NCI-H1417 (cell line): ENCODE measurements at places on chromosomes 16 and 17.
A peak's percentile ranks its signal among the peaks of the same experiment; 100 is the strongest.

DNA sequence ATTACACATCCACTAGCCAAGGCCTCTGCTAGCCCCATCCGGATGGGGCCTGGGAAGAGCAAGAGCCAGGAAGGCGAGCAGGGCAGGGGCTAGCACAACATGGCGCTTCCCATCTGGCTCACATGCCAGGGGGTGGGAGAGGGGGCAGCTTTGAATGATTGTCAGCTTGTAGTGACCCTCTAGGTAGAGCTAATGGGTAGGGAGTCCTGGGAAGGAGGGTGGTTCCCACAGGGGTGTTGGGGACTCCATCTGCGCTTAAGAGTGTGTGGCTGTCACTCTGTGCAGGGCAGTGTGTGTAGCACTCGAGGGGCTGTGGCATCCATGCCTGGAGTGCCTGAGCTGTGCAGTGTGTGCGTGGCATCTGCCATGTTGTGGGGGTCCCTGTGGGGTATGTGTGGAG lies 24.5 kb downstream of the ARHGAP23 start:
- DNase-seq, result no peak

- no peak for DNase-seq
Measured at GRCh38 chr16:87541872-87542234, 49.0 kb upstream of the ZCCHC14 start.

DNA sequence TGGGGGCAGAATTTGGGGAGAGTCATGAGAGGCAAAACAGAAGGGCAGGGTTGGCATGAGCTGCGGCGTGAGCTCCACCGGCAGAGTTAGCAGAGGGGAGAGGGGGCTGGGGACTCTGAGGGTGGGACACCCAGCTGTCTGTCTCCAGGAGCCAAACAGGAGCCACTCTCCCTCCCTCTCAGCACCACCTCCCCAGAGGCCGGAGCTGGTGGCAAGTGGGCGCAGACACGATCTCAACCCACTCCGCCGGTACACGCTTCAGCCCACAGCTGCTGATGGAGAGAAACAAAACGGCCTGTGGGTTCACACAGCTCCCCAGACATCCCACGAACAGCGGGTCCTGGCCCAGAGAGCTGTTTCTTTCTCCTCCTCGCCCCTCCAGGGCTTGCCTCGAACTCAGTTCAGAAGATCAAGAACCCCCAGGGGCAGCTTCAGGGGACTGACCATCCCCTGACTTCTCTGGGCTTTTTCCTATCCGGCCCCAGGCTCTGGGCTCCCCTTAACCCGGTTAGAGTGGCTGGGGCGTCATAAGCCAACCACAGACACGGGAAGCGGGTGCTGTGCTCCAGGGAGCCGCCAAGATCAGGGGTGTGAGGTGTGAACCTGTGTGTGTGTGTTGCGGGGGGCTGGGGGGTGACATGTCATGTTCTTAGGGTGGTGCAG lies 7.6 kb downstream of the RHBDF2 start:
- no peak for DNase-seq

DNA sequence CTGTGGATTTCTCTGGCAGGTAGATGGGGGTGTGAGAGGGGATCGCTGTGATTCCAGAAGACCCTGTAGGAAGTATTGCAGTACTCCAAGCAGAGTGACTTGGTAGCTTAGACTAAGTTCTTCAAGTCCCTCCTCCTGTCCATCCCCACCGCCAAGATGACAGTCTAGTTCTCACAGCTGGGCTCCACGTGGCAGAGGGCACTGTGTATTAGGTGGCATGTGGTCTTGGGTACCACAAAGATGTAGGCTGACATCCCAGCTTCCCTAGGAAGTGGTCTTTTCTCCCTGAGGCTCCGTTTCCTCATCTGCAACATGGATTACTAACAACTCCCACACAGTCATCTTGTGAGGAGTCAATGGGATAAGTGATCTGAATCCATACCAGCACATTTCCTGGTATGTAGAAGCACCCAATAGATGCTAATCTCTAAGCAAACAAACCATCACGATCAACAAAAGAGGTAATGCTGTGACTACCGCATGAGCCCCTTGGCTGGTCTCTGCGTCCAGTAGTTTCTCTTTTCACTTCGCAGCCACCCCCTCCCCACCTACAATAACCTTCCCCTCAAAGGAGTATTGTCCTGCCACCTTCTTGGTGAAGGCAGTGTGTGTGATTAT lies 349.1 kb upstream of the EEF2KMT start:
- DNase-seq, result no peak

DNA sequence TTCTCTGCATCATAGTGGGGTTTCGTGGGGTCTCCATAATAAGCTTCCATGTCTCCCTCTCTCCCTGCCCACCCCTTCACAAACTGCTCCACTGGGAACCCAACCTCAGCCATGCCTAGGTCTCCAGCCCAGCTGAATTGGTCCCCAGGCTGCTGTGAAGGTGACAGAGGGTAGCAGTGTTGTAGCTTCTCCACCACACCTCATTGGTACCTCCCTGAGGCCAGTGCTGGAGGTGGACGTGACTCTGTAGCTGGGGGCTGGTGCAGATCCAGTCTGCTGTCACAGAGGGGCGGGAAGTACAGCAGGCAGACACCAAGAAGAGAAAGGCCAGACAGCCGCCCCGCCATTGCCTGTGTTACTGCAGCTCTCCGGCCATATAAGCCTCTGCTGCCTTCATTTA lies 82.1 kb downstream of the OR1D5 start:
- DNase-seq, result no peak

- DNase-seq, result no peak
Measured at GRCh38 chr17:35086931-35087573, 23.5 kb upstream of the RFFL start.

DNA sequence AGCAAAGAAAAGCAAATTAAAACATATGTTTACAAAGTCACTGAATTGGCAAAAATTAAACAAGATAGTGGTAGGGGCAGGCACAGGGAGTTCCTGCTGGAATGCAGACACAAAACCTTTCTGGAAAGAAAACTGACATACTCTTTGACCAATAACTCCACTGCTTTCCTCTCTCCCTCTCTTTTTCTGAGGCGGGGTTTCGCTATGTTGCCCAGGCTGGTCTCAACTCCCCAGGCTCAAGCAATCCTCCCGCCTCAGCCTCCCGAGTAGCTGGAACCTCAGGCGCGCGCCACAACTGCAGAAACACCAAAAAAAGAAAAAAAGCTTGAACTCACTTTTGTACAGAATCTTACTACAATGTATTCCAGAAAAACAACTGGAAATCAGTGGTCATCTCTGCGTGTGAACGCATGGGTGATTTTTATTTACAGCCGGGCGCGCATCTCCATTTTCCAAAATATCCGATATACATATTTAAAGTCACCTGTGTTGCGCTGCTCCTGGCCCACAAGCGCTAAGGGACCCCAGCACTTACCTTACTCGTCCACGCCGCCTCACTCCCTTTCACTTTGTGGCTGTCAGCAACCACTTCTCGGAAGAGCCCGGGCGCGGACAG lies 480 bp downstream of the TXNL4B start:
- DNase-seq, result no peak

GRCh38 chr17:81159611-81160265 lies 5.6 kb upstream of the PVALEF start:
- no peak for DNase-seq

DNA sequence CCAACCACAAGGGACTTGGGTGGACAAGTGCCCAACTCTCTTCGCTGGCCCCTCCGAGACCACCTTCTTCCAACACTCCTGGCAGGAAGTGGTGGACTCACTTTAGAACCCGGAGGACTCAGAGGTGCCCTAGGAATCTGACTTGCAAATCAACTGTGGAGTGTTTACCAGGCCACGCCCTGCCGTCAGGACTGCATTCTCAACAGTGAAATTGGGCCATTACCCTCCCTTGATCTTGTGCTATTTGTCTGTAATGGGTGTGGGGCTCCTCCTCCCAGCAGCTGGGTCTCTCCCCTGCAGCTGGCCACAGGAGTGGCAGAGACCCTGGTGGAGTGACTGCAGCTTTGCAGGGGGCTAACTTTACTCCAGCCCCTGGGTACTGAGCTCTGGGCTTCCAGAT lies 212.2 kb upstream of the RPL38 start:
- DNase-seq, result no peak

GRCh38 chr17:58351831-58352595 lies at the start of gene SUPT4H1:
SUPT4H1 (minus strand) TSS chr17:58352201; CDS start chr17:58352135, 66 bp downstream.
- DNase-seq, result peak; percentile 96

DNA sequence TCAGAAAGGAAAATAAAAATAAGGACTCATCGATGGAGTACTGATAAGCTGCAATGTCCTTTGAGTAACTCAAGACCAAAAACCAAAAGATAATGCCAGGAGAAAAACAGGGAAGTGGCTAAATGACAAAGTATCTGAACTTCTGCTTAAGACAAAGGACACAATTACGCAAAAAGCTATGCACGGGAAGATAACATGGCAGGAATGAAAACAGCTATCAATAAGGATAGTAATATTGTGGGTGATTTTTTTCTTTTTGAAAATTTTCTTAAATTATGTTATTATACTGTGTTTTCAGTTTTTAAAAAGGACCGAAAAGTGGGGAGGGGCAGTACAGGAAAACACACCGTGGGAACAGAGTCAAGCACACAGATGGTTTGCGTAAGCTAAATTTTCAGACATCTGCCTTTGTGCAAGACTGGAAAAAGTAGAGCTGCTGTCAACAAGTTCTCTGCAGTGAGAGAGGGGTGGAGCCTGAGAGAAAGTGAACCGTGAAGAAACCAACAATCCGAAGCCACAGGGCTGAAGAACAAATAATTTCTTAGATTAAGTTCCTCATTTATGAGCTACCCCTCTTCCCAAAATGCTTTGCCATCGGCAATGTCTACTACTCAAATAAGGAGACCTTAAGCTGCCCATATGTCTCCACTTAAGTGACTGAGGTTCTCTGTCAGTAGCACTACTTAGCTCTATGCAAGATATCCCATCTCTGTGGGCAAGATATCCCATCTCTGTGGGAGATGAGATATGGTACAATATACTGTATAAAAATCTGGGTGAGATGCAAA lies 99.9 kb upstream of the CORO6 start:
- peak; percentile 65 for DNase-seq

- no peak for DNase-seq
Measured at GRCh38 chr17:57674894-57675293, 70.2 kb downstream of the CCDC182 start.

GRCh38 chr17:67571478-67571877 lies 146.3 kb upstream of the NOL11 start:
- DNase-seq, result no peak

DNA sequence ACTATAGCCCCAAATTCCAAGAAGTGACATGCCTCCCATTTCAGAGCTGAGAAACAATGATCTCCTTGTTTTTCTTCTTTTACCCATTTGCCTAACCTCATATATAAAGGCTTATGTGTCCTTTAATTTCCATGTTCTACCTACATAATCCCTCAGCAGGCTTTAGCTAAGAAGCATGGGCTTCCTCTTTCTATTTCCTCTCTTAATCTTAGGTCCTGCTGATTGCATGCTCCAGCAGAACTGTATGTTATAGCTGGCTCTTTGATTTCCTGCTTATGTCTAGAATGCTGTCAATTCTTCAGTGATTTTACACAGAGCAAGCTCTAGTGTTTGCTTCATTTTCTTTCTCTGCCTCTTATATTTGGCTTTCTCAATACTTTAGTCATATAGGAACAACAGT lies 151.7 kb upstream of the COX10 start:
- no peak for DNase-seq

DNA sequence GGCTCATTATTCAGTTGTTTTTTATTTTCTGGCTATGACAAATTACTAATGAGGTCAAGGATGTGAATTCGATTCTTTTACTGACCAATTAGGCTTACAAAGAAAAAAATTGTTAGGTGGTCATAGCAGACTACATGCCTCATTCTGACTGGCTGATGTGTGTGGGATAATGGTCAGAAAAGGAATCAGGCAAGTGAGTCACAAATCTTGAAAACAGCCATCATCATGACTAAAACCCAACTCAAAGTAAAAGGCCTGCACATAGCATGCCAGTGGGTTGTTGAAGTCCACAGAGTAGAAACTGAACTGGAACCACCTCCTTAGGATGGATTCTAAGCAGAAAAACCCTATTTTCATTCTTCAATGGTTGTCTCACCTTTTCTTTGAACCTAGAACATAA lies 8.6 kb downstream of the RPGRIP1L start:
- no peak for DNase-seq

GRCh38 chr17:61353615-61354014 lies 46.0 kb upstream of the TBX2 start:
- no peak for DNase-seq

- no peak for DNase-seq
Measured at GRCh38 chr16:69040144-69040909, 65.1 kb upstream of the HAS3 start.

GRCh38 chr16:86371083-86371803 lies 139.1 kb upstream of the FOXF1 start:
- DNase-seq, result no peak

- no peak for DNase-seq
Measured at GRCh38 chr16:29900888-29901606, 759 bp downstream of the ASPHD1 start.

GRCh38 chr17:37131669-37132611 lies 183.2 kb downstream of the AATF start:
- DNase-seq, result no peak

DNA sequence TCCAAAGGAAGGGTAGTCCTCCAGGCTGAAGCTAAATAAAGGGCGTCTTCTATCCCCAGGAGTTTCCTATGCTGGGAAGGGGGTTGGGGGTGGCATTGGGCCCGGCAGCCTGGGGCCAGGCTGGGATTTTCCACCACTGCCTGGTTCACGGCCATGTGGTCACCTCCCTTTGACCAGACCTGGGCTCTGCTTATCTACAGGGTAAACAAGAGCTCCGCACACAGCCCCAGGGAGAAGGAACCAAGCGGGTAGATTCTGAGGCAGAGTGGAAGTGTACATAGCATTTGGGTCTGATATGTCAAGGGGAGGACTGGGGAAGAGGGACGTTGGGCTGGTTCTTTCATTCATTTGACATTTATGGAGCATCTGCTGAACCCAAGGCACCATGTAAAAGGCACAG lies 27.2 kb upstream of the TMEM220 start:
- DNase-seq, result no peak

GRCh38 chr16:48291754-48292153 lies 44.4 kb upstream of the ABCC11 start:
- DNase-seq, result no peak

DNA sequence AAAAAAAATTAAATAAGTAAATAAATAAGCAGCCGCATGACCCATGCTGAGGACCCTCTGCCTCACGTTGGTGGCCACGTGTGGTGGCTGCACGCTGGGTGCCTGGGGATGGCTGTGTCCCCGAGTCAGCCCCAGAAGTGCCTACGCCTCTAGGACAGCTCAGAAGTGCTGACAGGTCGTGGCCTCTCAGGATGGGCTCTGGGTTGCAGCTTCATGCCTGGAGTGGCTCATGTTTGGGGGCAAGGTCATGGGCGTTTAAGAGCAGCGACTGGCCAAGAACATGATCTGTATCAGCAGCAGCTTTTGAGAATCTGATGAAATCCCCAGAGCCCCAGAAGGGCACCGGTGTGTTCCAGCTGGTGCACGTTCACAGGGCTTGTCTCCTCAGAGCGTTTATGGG lies 26.8 kb upstream of the CAPN15 start:
- DNase-seq, result no peak

- no peak for DNase-seq
Measured at GRCh38 chr17:63519116-63519881, 3.9 kb upstream of the KCNH6 start.
